ENCODE measurements at places on chromosomes 4 and X.
A peak's percentile ranks its signal among the peaks of the same experiment; 100 is the strongest.

DNA sequence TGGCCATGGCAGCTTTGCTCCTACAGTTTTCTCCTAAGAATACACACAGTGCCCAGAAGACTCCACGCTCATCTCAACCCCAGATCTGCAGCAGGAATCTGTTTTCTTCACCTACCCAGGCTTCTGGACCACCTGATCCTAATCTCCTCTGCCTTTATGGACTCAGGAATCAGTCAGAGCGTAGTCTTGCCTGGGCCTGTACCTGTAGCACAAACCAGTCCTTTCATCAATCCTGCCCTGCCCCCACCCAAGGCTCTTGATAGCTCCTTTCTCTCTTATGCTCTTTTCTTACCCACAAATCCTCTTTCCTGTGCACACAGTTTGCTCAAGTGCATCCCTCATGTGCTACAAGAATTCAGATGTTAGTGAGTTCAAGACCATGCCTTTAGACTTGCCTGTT, 89.7 kb downstream of the ZNF718 start:
- no peak for DNase-seq

GRCh38 chr4:109432696-109433095, 919 bp upstream of the SEC24B start:
- DNase-seq = no peak

- peak; percentile 53 for DNase-seq
Observed at GRCh38 chrX:40174854-40175510, 77.2 kb upstream of the BCOR start.

DNA sequence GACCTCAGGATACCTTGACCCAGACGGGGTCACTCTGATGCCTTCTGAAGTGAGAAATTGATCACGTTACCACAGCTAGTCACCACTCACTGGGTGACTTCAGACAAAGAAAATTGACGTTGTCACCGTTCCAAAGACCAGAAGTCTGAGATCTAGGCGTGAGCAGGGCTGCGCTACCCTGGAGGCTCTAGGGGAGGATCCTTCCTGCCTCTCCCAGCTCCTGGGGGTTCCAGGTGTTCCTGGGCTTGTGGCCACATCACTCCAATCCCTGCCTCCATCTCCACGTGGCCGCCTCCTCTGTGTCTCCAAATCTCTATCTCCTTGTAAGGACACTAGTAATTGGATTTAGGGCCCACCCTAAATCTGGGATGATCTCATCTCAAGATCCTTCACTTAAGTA, 48.9 kb upstream of the CD99 start:
- DNase-seq = no peak

DNA sequence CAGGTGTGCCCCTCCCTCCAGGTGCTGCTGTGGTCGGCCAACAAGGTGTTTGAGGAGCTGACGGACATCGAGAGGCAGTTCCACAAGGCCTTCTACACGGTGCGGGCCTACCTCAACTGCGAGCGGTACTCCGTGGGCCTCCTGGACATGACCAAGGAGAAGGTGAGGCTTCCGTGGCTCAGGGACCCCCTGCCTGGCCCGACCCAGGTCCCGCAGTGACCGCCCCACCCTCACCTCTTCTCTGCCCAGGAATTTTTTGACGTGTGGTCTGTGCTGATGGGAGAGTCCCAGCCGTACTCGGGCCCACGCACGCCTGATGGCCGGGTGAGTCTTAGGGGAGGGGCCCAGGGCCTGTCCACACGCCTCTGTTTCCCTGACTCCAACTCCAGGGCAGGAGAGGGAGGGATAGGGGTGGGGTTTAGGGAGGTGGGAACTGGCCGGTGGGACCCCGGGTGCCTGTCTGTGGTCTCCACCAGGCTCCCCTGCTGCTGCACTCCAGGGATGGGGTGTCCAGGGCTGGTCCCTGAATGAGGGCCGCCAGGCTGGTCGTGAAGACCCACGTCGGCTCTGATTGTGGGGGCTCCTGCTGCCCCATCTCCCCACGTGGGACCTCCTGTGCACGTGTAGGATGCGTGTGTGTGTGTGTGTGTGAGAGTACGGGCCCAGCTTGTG, 20.1 kb downstream of the ATP5ME start:
- no peak for DNase-seq

Measured in Caco-2 (cell line).